ENCODE measurements at places on chromosomes 13 and 19.

GRCh38 chr19:33840783-33841182 is 44.1 kb downstream of the KCTD15 start:
- DNase-seq, result no peak
- no peak overlapping the region for H3K27ac ChIP-seq
- no peaks in the 10 kb centered on the region for H3K4me1 ChIP-seq
- H3K36me3 ChIP-seq, result no peaks in the 10 kb centered on the region

DNA sequence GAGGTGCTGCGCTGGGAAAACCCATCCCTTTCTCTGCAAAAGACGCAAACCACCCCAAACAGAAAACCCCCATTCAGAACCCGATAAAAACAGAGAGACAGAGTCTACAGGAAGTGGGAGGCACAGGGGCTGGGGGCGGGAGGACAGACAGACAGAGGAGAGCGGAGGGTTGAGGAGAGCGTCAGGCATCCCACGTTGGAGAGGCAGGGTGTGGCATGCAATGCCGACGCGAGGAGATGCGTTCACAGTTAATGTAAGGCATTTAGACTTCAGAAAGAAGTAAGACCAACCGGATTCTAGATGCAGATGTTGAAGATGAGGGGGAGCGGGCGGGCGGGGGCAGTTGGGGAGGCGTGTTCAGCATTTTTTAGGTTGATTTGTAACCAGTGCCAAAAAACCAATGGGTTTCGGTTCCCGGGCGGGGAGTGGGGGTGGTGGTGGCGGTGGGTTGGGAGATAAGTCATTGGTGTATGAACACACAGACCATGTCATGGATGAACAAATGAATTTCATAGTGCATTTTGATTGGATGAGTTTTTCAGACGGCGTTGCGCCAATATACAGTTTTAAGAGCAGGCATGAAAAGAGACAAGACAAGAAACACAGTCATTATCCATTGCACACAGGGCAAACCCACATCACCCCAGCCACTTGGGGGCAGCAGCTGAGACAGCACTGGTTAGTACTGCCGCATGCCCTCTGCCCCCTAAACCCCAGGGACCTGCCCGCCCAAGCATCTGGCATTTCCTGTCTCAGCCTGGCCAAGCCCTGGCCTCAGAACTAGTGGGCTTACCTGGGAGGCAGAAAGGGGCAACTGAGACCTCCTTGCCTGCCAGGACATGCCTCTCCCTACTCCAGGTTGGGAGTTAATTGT is 91.3 kb downstream of the IER2 start:
- no peak for DNase-seq
- H3K36me3 ChIP-seq, result no peaks in the 10 kb centered on the region
- H3K27ac ChIP-seq, result no peak overlapping the region
- H3K4me3 ChIP-seq, result no peak overlapping the region

DNA sequence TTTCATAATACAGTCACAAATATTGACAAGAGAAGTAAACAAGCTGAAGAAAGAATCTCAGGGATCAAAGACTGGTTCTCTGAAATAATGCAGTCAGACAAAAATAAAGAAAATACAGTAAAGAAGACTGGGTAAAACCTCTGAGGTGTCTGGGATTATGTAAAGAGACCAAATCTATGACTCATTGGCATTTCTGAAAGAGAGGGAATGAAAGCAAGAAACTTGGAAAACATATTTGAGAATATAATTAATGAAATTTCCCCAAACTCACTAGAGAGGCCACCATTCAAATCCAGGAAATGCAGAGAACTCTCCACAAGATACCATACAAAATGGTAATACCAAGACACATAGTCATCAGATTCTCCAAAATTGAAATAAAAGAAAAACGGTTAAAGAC is 53.0 kb upstream of the GPC6 start:
- no peak for DNase-seq
- H3K4me3 ChIP-seq, result no peak overlapping the region
- no peaks in the 10 kb centered on the region for H3K36me3 ChIP-seq
- H3K4me1 ChIP-seq, result no peaks in the 10 kb centered on the region
- H3K27me3 ChIP-seq, result no peaks in the 10 kb centered on the region

DNA sequence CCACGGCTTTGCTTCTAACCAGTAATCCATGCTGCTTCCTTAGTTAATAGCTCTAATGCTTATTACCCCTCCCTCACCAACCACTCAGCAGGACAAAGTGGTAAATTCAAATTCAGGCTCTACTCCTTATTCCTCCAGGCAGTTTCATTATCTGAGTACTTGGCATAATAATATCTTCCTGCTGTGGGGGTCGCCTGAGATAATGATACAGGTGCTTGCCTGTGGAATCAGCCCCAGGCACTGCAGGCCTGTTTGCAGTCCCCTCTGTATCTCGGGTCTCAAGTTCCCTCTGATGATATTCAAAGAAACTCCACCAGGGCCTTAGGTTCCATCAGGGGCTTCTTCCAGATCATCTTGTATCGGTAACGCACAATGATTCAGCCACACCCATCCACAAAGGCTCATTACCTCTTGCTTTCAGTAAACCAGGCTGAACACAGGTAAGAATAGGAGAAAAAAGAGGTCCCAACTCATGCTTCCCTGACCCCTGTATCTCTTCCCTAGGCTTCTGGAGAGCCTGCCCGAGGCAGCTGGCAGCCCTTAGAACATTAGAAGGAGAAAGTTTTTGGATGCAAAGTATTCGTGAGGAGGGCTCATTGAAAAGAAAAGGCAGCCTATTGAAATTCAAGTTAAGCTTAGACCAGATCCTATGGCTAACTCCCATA is 14.3 kb upstream of the FOXO1 start:
- H3K4me1 ChIP-seq, result no peaks in the 10 kb centered on the region
- H3K36me3 ChIP-seq, result no peaks in the 10 kb centered on the region
- no peak for DNase-seq
- H3K27ac ChIP-seq, result no peak overlapping the region
- no peaks in the 10 kb centered on the region for H3K27me3 ChIP-seq
- no peak overlapping the region for H3K4me3 ChIP-seq

- H3K27me3 ChIP-seq, result no peaks in the 10 kb centered on the region
- no peak overlapping the region for H3K4me3 ChIP-seq
- no peaks in the 10 kb centered on the region for H3K36me3 ChIP-seq
- no peak for DNase-seq
These were observed 283.2 kb upstream of the SLC10A2 start for GRCh38 chr13:103349211-103349980.

- no peaks in the 10 kb centered on the region for H3K27me3 ChIP-seq
- no peak overlapping the region for H3K27ac ChIP-seq
- no peaks in the 10 kb centered on the region for H3K36me3 ChIP-seq
- no peak overlapping the region for H3K4me3 ChIP-seq
These were observed 15.8 kb upstream of the NPAS1 start for GRCh38 chr19:47003611-47004465.

DNA sequence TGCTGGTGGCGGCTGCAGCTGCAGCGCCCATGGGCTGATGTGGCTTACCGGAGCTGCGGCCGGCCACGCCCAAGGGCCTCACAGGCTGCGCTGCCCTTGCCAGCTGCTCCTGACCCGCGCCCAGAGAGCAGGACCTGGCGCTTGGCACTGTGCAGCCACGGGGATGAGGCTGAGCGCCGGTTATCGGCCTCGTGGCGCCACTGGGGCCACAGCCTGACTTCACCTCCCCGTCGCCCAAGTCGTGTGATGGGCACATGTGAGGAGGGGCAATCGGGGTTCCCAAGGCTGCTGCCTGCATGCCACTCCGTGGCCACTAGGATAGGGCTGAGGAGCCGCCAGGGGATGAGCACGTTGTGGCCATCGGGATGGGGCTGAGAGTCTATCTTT is 77.2 kb upstream of the PABPC3 start:
- no peak for DNase-seq
- no peaks in the 10 kb centered on the region for H3K36me3 ChIP-seq
- H3K27ac ChIP-seq, result no peak overlapping the region
- H3K27me3 ChIP-seq, result peaks cover 50% of the 10 kb centered on the region
- H3K4me1 ChIP-seq, result no peaks in the 10 kb centered on the region

DNA sequence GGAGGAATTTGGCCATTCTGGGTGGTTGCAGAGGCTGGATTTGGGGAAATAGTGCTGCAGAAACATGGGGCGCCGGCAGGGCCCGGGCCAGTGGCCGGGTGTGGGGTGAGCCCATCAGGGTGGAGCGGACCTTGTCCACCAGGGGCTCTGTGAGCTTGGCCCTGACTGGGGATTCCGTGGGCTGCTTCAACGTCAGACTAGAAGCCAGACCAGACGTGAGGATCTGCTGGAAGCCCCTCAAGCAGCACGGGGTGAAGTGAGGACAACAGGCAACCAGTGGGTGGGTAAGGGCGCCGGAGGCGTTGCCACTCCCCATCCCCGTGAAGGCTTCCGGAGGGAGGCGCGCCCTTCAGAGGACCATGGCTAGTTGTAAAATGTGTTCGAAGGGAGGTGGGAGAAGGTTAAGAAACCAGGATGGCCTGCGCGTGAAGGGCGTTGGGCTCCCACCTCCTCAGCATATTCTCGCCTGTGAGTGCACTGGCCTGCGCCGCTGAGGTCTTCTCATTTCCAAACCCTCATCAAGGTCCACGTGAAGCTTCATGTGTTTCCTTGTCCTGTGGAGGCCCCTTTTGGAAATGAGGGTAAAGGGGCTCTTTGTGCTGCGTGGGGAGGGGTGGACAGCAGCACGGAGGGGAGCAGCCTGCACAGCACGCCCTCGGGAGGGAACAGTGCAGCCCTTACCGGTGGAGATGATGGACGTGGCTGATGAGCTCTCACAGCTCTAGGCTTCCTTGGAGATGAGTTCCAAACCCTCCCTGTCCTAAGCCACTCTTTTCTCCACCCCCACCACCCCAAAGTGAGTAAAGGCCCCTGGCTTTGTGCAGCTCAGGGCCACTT is 8.3 kb downstream of the TEX29 start:
- no peaks in the 10 kb centered on the region for H3K27me3 ChIP-seq
- no peaks in the 10 kb centered on the region for H3K4me1 ChIP-seq
- H3K27ac ChIP-seq, result no peak overlapping the region
- H3K36me3 ChIP-seq, result no peaks in the 10 kb centered on the region

GRCh38 chr13:85564598-85564997 is 234.6 kb downstream of the SLITRK6 start:
- H3K36me3 ChIP-seq, result no peaks in the 10 kb centered on the region
- H3K4me1 ChIP-seq, result no peaks in the 10 kb centered on the region
- no peaks in the 10 kb centered on the region for H3K27me3 ChIP-seq
- no peak for DNase-seq
- no peak overlapping the region for H3K4me3 ChIP-seq

- H3K4me3 ChIP-seq, result no peak overlapping the region
- H3K36me3 ChIP-seq, result peaks cover 6% of the 10 kb centered on the region
- no peaks in the 10 kb centered on the region for H3K27me3 ChIP-seq
- H3K4me1 ChIP-seq, result no peaks in the 10 kb centered on the region
- no peak overlapping the region for H3K27ac ChIP-seq
- no peak for DNase-seq
These were observed 10.1 kb downstream of the ZNF17 start for GRCh38 chr19:57421037-57421436.

- H3K4me1 ChIP-seq, result peaks cover 15% of the 10 kb centered on the region
- peak within 1 kb of the TSS; percentile 86 for H3K27ac ChIP-seq
- no peaks in the 10 kb centered on the region for H3K27me3 ChIP-seq
- no peaks in the 10 kb centered on the region for H3K36me3 ChIP-seq
- H3K4me3 ChIP-seq, result peak within 1 kb of the TSS; percentile 55
These were observed at the start of gene GDF15 for GRCh38 chr19:18385675-18386542. GDF15 (plus strand) TSS chr19:18386158; CDS start chr19:18386190, 32 bp downstream.

GRCh38 chr19:5697890-5698634 is 8.0 kb downstream of the RPL36 start:
- no peaks in the 10 kb centered on the region for H3K27me3 ChIP-seq
- no peak overlapping the region for H3K4me3 ChIP-seq
- peak; percentile 3 for DNase-seq
- no peaks in the 10 kb centered on the region for H3K36me3 ChIP-seq
- no peaks in the 10 kb centered on the region for H3K4me1 ChIP-seq

GRCh38 chr13:113428469-113428865 is 24.8 kb downstream of the ADPRHL1 start:
- no peaks in the 10 kb centered on the region for H3K4me1 ChIP-seq
- H3K36me3 ChIP-seq, result no peaks in the 10 kb centered on the region
- H3K27me3 ChIP-seq, result no peaks in the 10 kb centered on the region
- H3K4me3 ChIP-seq, result no peak overlapping the region
- H3K27ac ChIP-seq, result no peak overlapping the region
- DNase-seq, result no peak

GRCh38 chr13:113635048-113635420 is 23.0 kb downstream of the ATP4B start:
- no peaks in the 10 kb centered on the region for H3K4me1 ChIP-seq
- H3K27me3 ChIP-seq, result no peaks in the 10 kb centered on the region
- no peaks in the 10 kb centered on the region for H3K36me3 ChIP-seq
- DNase-seq, result no peak
- H3K4me3 ChIP-seq, result no peak overlapping the region

GRCh38 chr19:42370626-42371175 is 19.4 kb downstream of the CNFN start:
- no peak overlapping the region for H3K4me3 ChIP-seq
- no peaks in the 10 kb centered on the region for H3K4me1 ChIP-seq
- no peak overlapping the region for H3K27ac ChIP-seq
- no peaks in the 10 kb centered on the region for H3K36me3 ChIP-seq

- H3K36me3 ChIP-seq, result no peaks in the 10 kb centered on the region
- no peak for DNase-seq
- no peak overlapping the region for H3K27ac ChIP-seq
- H3K27me3 ChIP-seq, result peaks cover 42% of the 10 kb centered on the region
- H3K4me3 ChIP-seq, result no peak overlapping the region
These were observed 192.8 kb downstream of the TM9SF2 start for GRCh38 chr13:99693852-99694611.

- H3K4me3 ChIP-seq, result no peak overlapping the region
- H3K4me1 ChIP-seq, result no peaks in the 10 kb centered on the region
- no peak for DNase-seq
- H3K36me3 ChIP-seq, result no peaks in the 10 kb centered on the region
- no peak overlapping the region for H3K27ac ChIP-seq
- no peaks in the 10 kb centered on the region for H3K27me3 ChIP-seq
These were observed 62.3 kb upstream of the PARP4 start for GRCh38 chr13:24574847-24575246.

GRCh38 chr13:80363890-80364503 is 23.1 kb upstream of the SPRY2 start:
- DNase-seq, result peak; percentile 47
- peaks cover 27% of the 10 kb centered on the region for H3K4me1 ChIP-seq
- H3K27me3 ChIP-seq, result no peaks in the 10 kb centered on the region
- H3K27ac ChIP-seq, result no peak overlapping the region
- H3K4me3 ChIP-seq, result no peak overlapping the region
- no peaks in the 10 kb centered on the region for H3K36me3 ChIP-seq

GRCh38 chr19:33660410-33661124 is 38.8 kb downstream of the CHST8 start:
- no peaks in the 10 kb centered on the region for H3K4me1 ChIP-seq
- H3K4me3 ChIP-seq, result no peak overlapping the region
- H3K36me3 ChIP-seq, result no peaks in the 10 kb centered on the region
- no peak overlapping the region for H3K27ac ChIP-seq

- no peaks in the 10 kb centered on the region for H3K36me3 ChIP-seq
- H3K27ac ChIP-seq, result no peak overlapping the region
- no peak overlapping the region for H3K4me3 ChIP-seq
- DNase-seq, result peak; percentile 78
These were observed 12.6 kb upstream of the GARRE1 start for GRCh38 chr19:34241513-34242337.

DNA sequence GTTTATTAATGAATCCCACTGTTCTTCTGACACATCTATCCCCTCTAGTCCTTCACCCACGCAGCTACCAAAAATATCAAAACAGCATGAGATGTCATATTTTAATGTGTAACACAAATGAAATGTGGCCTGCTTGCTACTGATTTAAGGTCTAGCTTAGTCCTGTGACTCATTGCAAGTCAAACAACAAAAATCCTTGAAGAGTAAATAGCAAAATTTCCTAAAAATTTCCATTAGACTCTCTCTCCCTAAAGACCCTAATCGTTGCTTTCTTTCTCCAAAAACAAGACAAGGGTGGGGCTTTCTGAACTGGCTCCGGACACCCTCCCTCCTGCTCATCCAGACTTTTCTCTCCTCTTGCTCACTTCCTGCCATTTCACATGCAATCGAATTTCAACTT is 99.9 kb upstream of the IPO5 start:
- no peaks in the 10 kb centered on the region for H3K36me3 ChIP-seq
- no peak overlapping the region for H3K4me3 ChIP-seq
- no peak for DNase-seq
- peaks cover 3% of the 10 kb centered on the region for H3K4me1 ChIP-seq
- no peak overlapping the region for H3K27ac ChIP-seq

Data from hepatocyte (in vitro differentiated cells).